ENCODE measurements at places on chromosomes 1 and 21. TPM values are rescaled to one million over a fixed set of nuclear protein-coding genes. Genes with fewer than 3 reads are reported as not detected.

The AIRE gene
- 0.22 TPM for polyA plus RNA-seq

The SPRR4 gene
- not detected for polyA plus RNA-seq

The AMPD1 gene
- not detected for polyA plus RNA-seq

The CD101 gene
- 72.0 TPM for polyA plus RNA-seq

The NOS1AP gene
- polyA plus RNA-seq: not detected

The PRAMEF20 gene
- not detected for polyA plus RNA-seq

The KCNJ9 gene
- polyA plus RNA-seq: not detected

The HMGCS2 gene
- not detected for polyA plus RNA-seq

DNA sequence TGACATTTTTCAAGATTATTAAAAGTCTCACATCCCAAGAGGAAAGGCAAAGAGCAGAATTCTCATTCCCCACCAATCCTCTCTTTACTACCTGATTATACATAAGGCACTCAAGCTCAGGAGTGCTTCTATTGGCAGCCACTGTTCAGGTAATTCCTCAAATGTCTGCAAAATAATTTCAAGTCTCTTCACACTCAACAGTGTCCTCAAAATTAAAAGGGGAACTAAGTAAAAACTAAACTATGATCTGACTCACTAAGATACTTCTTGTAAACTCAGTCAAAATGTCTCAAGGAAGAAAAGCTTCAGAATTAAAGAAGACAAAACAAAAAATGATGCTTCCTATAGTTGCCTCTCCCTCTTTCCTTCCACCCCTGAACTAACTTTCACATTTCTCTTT lies 135.6 kb downstream of the GPATCH2 start:
- H3K4me3 ChIP-seq: no peak overlapping the region
- H3K27me3 ChIP-seq: no peaks in the 10 kb centered on the region
- H3K36me3 ChIP-seq: no peaks in the 10 kb centered on the region
- H3K4me1 ChIP-seq: no peaks in the 10 kb centered on the region
- DNase-seq: no peak

DNA sequence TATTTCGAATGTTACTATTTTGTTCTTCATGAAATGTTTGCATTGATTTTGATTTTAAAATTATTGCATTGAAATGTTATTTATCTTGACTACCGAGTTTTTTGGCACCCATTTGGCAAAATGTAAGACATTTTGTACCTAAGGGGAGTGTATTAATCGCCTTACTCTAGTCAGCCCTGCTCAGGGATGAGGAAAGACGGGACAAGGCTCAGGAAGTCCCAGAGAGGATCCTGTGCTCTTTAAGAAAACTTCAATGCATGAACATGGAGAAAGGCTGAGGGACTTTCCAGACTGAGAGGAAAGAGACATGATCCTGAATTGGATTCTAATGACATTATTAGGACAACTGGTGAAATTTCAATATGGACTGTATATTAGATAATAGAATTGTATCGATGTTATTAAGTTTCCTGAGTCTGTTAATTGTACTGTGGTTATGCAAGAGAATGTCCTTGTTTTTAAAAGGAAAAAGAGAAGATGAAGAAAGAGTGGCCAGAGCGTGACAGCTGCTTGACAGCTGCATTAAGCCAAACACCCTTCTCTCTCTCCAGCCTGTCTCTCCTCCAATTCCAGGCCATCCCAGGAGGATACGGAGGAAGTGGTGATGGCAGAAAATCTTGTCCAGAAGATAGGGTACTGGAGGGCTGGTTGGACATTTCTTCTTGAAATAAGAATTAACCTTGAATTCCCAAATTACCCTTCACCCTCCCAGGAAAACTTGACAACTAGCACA lies 66.0 kb downstream of the PLEKHA6 start:
- H3K27me3 ChIP-seq: peaks cover 4% of the 10 kb centered on the region
- H3K36me3 ChIP-seq: no peaks in the 10 kb centered on the region
- H3K27ac ChIP-seq: no peak overlapping the region
- no peak for DNase-seq
- no peaks in the 10 kb centered on the region for H3K4me1 ChIP-seq
- no peak overlapping the region for H3K4me3 ChIP-seq

- H3K27me3 ChIP-seq: no peaks in the 10 kb centered on the region
- H3K27ac ChIP-seq: no peak overlapping the region
- no peak for DNase-seq
- H3K4me1 ChIP-seq: no peaks in the 10 kb centered on the region
Observed at GRCh38 chr1:157234705-157235273, 96.6 kb upstream of the ETV3 start.

DNA sequence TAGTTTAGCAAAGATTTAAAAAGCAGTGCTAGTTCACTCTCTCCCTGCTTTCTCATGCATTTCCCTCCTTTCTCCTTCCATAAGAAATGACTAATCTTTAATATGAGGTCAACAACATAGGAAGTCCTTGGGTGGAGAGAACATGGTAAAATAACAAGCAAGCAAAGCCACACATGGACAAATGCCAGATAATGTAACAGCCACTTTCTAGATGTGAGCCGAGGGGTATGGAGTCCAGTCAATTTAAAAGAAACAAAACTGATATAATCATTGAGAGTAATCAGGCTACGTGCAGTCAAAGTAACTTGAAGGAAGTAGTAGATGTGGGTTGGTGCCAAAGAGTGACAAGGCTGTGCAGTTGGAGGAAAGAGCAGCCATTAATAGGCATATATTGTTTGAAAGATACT lies 69.6 kb downstream of the DUSP10 start:
- no peak overlapping the region for H3K27ac ChIP-seq
- H3K4me3 ChIP-seq: no peak overlapping the region
- DNase-seq: no peak
- no peaks in the 10 kb centered on the region for H3K27me3 ChIP-seq

GRCh38 chr1:198929961-198930599 lies 291.2 kb downstream of the PTPRC start:
- H3K4me1 ChIP-seq: peaks cover 31% of the 10 kb centered on the region
- peak overlapping the region; percentile 53 for H3K4me3 ChIP-seq
- H3K36me3 ChIP-seq: no peaks in the 10 kb centered on the region
- DNase-seq: no peak
- no peaks in the 10 kb centered on the region for H3K27me3 ChIP-seq

DNA sequence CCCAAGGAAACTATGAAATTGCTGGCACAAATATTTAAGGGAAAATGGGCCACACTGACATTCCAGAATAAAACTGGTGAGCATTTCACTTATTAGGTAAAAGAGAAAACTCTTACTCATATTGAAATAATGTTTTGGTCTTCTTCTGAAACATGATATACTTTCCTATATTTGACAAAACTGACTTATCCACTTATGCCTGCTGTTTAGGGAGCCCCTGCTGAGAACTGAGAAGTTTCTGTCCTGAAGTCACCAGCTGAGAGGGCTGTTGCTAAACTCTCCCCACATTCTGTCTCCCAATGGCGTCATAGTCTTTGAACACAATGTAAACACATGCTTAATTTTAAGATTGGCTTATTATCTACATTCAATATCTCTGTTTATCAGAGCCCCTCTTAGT lies 46.8 kb upstream of the ZC3H11B start:
- no peak overlapping the region for H3K27ac ChIP-seq
- no peaks in the 10 kb centered on the region for H3K27me3 ChIP-seq
- no peaks in the 10 kb centered on the region for H3K4me1 ChIP-seq
- DNase-seq: no peak
- H3K36me3 ChIP-seq: no peaks in the 10 kb centered on the region

DNA sequence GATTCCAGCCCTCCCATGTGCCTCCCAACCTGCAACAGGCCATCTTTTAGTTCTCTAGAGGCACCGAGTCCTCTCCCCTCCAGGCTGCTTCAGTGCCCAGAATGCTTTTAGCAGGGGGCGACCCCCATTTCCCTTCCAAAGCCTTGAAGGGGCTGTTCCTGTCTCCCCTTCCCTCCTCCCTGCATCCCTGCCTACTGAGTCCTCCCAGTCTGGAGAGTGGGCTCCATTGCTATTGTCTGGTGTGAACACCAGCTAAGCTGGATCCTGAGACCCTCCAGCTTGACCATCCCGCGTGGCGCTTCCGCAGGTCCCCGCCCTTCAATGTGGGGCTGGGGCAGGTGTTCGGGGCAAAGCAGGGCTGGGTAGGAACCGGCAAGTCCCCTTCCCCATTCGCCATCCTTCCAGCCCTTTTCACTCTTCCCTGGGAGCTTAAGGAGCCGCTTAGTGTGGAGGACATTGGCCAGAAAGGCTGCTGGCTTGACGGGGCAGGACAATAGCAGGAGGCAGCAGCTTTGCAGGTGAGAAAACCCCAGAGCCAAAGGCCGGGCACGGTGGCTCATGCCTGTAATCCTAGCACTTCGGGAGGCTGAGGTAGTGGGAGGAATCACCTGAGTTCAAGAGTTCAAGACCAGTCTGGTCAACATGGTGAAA lies 32.2 kb downstream of the PADI6 start:
- no peaks in the 10 kb centered on the region for H3K27me3 ChIP-seq
- no peak overlapping the region for H3K4me3 ChIP-seq
- no peak overlapping the region for H3K27ac ChIP-seq
- peaks cover 10% of the 10 kb centered on the region for H3K36me3 ChIP-seq

- H3K36me3 ChIP-seq: no peaks in the 10 kb centered on the region
- H3K4me1 ChIP-seq: no peaks in the 10 kb centered on the region
- no peaks in the 10 kb centered on the region for H3K27me3 ChIP-seq
- no peak overlapping the region for H3K27ac ChIP-seq
- H3K4me3 ChIP-seq: no peak overlapping the region
Observed at GRCh38 chr1:79982211-79982610, 975.7 kb upstream of the ADGRL4 start.

DNA sequence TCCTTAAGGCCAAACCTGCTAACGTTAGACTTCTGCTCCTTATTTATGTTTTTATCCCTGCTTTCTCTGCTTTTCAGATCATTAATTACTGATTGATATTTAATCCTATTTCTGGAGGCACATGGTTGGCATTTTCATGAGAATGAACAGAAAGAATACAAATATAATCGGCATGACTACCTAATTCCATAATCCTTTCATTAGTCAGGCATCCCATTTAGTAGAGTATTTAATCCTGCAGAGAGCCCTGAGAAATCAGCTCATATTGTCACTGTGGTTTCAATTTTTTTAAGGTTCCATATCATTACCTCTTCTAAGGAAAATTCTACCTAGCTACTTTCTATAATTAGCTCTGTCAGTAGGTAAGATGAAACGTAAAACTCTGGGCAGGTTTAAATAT lies 238.8 kb downstream of the NCAM2 start:
- DNase-seq: no peak
- no peaks in the 10 kb centered on the region for H3K36me3 ChIP-seq
- no peak overlapping the region for H3K27ac ChIP-seq
- no peak overlapping the region for H3K4me3 ChIP-seq
- H3K4me1 ChIP-seq: no peaks in the 10 kb centered on the region
- H3K27me3 ChIP-seq: no peaks in the 10 kb centered on the region

DNA sequence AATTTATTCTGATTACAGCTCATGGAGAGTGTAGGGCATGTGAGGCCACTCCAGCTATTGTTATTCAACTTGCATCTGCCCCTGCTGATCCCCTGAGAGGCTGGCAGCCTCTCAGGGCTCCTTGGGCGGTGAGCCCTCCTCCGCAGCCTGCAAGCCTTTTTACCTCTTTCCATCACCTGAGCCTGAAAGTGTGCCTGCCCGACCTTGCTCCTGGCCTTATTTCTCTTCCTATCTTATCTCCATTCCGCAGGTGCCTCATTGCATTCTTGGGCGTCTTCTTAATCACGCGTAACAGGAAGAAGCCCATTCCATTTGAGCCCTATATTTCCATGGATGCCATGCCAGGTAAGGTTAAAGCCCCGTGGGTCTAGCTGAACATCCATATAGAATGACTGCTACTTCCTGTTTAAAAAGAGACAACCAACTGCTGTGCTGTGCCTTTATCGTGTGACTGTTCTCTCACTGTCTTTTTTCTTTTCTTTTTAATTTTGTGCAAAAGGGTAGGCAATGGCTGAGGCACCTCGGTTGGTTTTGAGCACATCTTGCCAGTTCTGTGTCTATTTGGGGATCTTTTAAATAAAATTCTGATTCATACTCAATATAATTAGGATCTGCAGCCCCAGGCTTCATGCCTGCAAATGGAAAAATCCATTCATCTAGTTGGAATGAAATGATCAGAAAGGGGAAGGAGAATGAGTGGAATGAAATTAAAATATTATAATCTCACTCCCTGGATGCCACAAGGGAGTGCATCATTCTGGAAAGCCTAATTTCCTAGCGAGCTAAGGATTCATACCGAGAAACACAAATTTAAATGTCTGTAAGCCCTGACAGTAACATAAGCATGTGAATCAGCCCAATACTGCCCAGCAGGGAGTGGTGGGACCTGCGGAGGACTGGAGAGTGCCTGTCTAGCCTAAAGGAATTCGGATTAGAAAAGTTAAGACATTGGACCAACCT lies 38.6 kb upstream of the RCAN3 start:
- H3K27ac ChIP-seq: no peak overlapping the region
- peaks cover 20% of the 10 kb centered on the region for H3K4me1 ChIP-seq
- no peak overlapping the region for H3K4me3 ChIP-seq
- H3K27me3 ChIP-seq: no peaks in the 10 kb centered on the region
- DNase-seq: no peak

- H3K36me3 ChIP-seq: no peaks in the 10 kb centered on the region
- H3K27ac ChIP-seq: no peak overlapping the region
Observed at GRCh38 chr1:31483012-31483946, 70.3 kb downstream of the SERINC2 start.

- H3K27me3 ChIP-seq: peaks cover 2% of the 10 kb centered on the region
- H3K36me3 ChIP-seq: no peaks in the 10 kb centered on the region
- no peaks in the 10 kb centered on the region for H3K4me1 ChIP-seq
- H3K27ac ChIP-seq: no peak overlapping the region
- DNase-seq: no peak
Observed at GRCh38 chr1:18701183-18701582, 70.5 kb downstream of the PAX7 start.

GRCh38 chr1:172637522-172637921 lies 21.4 kb upstream of the FASLG start:
- DNase-seq: no peak
- peaks cover 53% of the 10 kb centered on the region for H3K4me1 ChIP-seq
- no peaks in the 10 kb centered on the region for H3K27me3 ChIP-seq

GRCh38 chr1:208791456-208791855 lies 547.3 kb upstream of the PLXNA2 start:
- no peak overlapping the region for H3K27ac ChIP-seq
- H3K36me3 ChIP-seq: no peaks in the 10 kb centered on the region
- H3K27me3 ChIP-seq: no peaks in the 10 kb centered on the region
- no peaks in the 10 kb centered on the region for H3K4me1 ChIP-seq

DNA sequence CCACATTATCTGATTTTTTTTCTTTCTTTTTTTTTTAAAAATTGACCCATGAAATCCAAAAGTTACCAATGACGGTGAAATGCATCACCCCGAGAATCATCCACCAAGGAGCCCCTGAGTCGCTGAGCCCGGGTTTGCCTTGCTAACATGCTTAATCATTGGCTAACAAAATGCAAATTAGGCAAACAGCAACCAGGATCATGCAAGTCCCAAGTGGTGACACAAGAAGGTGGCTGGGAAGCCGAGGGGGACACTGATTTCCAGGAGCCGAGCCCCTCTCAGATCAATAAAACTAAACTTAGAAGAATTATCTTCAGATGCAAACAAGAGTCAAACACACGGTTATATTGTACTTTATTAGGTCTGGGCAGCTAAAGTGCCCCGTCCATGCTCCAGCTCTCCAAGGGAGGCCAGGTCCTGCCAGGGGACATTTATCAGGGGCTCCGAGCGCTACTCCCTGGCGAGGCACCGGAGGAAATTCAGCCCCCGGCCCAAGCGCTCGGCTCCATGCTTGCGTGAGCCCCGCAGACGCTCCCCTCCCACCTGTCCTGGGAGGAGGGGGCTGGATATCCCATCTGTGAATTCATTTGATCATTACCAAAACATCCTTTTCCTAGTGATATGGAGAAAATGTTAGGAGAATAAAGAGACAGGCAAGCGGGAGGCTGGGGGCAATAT lies 154.1 kb downstream of the NPHP4 start:
- H3K36me3 ChIP-seq: no peaks in the 10 kb centered on the region
- no peaks in the 10 kb centered on the region for H3K4me1 ChIP-seq
- H3K27me3 ChIP-seq: no peaks in the 10 kb centered on the region
- H3K27ac ChIP-seq: no peak overlapping the region

GRCh38 chr1:169529068-169529642 lies 43.4 kb upstream of the SLC19A2 start:
- no peak for DNase-seq
- no peaks in the 10 kb centered on the region for H3K4me1 ChIP-seq
- no peak overlapping the region for H3K4me3 ChIP-seq
- H3K27me3 ChIP-seq: no peaks in the 10 kb centered on the region

Data from CD8-positive, alpha-beta memory T cell (primary cell).